Left cardiac atrium (tissue), 4 donors: ENCODE measurements at places on chromosomes 12 and 14. TPM values are rescaled to one million over a fixed set of nuclear protein-coding genes. Genes with fewer than 3 reads are reported as not detected.

DNA sequence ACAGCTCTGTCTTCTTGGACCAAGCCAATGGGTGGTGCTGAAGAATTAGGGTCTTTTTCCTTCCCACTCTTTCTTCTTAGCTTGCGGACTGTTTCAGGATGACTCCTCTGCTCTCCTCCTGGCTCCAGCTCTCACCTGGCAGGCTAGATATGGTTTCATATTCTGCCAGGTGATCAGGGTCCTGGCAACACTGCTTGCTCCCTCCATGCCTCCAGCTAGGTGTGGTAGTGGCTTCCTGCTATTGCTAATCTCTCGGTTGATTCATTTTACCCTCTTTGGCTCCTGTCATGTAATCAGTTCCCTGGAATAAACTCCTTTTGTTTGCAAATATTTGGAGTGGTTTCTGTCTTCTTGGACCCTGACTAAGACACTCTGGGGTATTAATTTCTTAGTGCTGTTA, 4.3 kb upstream of the GZMH start:
- DNase-seq: no peak

The SDR9C7 gene
- not detected for total RNA-seq

GRCh38 chr12:56375598-56376434, 13.2 kb upstream of the APOF start:
- DNase-seq: no peak

The WNT1 gene
- total RNA-seq: not detected

- no peak for DNase-seq
Measured at GRCh38 chr12:100830003-100830795, 35.6 kb downstream of the ANO4 start.

GRCh38 chr14:56809270-56810146, 771 bp downstream of the OTX2 start:
- no peak for DNase-seq

DNA sequence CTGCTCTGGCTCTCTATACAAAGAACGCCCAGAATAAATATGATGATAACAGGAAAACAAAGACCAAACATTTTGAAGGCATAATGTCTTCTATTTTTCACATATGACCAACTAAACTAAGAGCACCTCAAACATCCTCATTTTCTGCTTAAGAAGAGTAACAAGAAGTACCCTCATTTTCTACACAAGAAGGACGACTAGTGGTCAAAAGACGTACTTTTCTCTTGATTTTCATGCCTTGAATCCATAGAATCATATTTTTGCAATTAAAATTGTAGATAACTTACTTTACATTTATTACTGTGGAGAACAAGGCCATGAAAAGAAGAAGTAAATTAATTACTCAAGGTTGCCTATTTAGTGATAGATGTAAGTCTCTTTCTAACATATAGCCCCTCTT, 358.6 kb downstream of the DUSP6 start:
- no peak for DNase-seq

DNA sequence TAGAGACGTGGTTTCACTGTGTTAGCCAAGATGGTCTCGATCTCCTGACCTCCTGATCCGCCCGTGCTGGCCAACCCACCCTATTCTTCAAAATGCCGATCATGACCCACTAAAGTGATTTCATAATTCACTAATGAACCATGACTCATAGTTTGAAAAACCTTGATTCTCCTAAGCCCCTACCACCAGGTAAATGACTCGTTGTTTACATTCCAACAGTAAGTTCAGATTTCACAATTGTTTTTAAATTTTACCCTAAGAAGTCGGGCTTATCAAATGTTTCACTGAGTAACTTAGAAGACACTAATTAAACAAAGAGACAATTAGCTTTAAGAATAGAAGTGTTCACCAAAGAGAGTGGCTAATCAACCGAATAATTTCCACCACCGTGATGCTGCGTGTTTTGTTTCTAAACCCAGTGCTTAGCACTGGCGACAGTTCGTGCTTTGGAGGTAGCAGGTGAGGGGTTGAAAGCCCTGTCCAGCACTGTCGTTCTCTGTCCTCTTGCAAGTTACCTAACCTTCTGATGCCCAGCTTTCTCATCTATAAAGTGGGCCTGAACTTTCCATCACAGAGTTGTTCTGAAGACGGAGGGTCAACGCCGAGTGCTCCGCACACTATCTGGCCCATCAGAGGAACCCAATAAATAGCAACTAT, 136.5 kb downstream of the NTF3 start:
- DNase-seq: no peak

The PDZRN4 gene
- total RNA-seq: 0.50 TPM

GRCh38 chr14:52352569-52352968, 38.5 kb downstream of the PTGER2 start:
- no peak for DNase-seq

DNA sequence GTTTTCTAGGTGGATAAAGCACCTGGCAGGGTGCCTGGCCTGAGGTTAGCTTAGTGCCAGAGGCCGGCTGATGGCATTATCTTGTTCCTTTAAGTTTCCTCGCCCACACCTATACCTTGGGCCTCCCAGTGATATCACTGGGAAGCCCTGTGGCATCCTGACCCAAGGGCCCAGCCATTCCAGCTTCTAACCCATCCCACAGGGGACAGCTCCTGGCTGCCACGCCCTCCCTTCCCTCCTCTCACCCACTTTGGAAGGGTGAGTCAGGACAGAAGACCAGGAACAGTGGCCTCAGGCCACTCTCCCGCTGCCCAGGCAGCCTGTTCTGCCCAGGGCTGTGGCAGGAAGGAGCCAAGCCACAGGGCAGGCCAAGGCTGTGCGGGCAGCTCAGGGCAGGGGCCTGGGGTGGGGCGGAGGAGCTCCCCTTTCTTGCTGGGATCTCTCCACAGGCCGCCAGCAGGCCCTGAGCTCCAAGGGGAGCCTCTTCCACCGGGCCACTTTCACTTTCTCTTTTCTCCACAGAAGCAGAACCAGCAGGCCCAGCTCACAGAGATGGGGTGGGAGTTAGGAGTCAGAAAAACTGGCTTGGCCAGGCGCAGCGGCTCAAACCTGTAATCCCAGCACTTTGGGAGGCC, 75.1 kb downstream of the IRF2BPL start:
- DNase-seq: peak; percentile 71

GRCh38 chr12:67472539-67472938, 176.0 kb upstream of the DYRK2 start:
- DNase-seq: peak; percentile 42

The PRB2 gene
- total RNA-seq: not detected

GRCh38 chr14:104609666-104610065, 5.1 kb upstream of the TMEM179 start:
- no peak for DNase-seq

The SYT1 gene
- 0.68 TPM for total RNA-seq

DNA sequence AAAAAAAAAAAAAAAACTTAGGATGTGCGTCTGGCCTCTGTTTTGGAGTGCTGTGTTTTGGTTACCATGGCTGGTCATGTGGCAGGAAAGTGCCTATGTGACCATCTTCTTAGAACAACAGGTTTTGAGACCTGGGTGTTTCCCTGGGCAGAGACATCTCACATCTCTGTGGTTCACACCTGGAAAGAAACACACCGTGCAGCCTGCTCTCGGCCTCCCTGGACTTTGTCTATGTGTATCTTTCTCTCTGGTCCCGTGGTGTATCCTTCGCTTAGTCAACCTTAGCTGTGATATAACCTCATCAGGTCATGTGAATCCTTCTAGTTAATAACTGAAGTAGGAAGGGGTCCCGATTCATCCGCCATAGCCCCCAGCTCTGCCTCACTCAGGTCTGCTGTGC, 22.6 kb downstream of the ACADS start:
- no peak for DNase-seq

The KCNH5 gene
- 0.29 TPM for total RNA-seq

The USP44 gene
- total RNA-seq: 0.92 TPM

GRCh38 chr12:88844426-88844825, 264.2 kb upstream of the KITLG start:
- no peak for DNase-seq

DNA sequence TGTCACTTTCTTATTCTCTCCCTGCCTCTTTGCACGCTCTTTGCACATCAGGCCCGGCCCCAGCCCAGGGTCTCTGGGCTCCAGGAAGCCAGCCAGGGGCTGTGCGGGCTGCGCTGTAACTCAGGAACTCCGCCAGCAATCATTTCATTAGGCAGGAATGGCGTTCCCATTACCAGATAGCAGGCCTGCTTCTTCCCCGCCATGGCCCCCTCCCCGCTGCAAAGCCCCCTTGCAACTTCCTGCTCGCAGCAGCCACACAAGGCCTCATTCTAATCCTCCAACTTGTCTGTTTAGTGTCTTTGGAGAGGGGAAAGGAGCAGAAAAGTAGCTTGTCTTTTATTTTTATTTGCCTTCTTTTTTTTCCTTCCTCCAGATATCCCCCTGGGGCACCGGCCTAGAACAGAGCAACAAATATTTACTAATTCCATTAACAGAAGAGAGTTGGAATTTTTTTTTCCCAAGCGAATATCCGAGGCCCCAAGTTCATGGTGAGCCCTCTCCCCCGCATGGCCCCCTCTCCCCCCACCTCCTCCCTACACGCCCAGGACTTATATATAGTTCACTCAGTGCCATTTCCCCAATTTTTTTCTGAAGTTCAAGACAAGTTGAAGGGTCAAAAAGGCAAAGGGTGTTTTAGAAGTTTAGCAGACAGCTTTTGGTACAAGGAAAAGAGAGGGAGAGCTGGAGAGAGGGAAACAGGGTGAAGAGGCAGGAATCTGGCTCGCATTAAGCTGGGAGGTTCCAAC, 329.4 kb upstream of the TBX3 start:
- no peak for DNase-seq
